ENCODE measurements at places on chromosomes 1 and 21. TPM values are rescaled to one million over a fixed set of nuclear protein-coding genes. Genes with fewer than 3 reads are reported as not detected.

The PRAMEF27 gene
- not detected for total RNA-seq

The CATSPERE gene
- 0.50 TPM for total RNA-seq

The NBPF20 gene
- total RNA-seq: 0.86 TPM

The IFNLR1 gene
- total RNA-seq: 2.7 TPM

The SYPL2 gene
- not detected for total RNA-seq

The SPRR3 gene
- total RNA-seq: not detected

The KRTAP19-1 gene
- total RNA-seq: not detected

The GJA4 gene
- total RNA-seq: not detected

The CELA2B gene
- total RNA-seq: not detected

The EPHA2 gene
- total RNA-seq: not detected

The ZNF496 gene
- 10.1 TPM for total RNA-seq

The KPRP gene
- not detected for total RNA-seq

Data from T-helper 2 cell treated with Interferon-gamma antibody and Interleukin-4, amounts not matched to agents 100 ng/mL and 5 ng/mL, for 36 hours (primary cell).